ENCODE measurements at places on chromosomes 1 and 21.

GRCh38 chr21:29557200-29557599 is 258.5 kb downstream of the BACH1 start:
- DNase-seq: no peak

GRCh38 chr1:20978413-20978812 is 191.3 kb upstream of the HP1BP3 start:
- no peak for DNase-seq

DNA sequence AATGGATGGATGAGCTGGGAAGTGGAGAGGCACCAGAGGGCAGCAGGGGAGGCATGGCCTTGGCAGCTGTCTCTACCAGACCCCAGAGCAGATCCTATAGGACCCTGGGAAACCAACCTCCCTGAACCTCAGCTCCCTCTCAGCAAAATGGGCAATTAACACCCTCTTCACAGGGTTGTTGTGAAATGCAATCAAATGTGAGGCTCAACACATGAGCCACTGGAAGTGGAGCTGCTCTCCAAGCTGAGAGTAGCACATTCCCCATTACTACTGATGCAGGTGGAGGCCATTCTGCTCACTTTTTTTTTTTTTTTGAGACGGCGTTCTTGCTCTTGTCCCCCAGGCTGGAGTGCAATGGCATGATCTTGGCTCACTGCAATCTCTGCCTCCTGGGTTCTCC is 6.5 kb upstream of the SYNC start:
- DNase-seq: no peak

DNA sequence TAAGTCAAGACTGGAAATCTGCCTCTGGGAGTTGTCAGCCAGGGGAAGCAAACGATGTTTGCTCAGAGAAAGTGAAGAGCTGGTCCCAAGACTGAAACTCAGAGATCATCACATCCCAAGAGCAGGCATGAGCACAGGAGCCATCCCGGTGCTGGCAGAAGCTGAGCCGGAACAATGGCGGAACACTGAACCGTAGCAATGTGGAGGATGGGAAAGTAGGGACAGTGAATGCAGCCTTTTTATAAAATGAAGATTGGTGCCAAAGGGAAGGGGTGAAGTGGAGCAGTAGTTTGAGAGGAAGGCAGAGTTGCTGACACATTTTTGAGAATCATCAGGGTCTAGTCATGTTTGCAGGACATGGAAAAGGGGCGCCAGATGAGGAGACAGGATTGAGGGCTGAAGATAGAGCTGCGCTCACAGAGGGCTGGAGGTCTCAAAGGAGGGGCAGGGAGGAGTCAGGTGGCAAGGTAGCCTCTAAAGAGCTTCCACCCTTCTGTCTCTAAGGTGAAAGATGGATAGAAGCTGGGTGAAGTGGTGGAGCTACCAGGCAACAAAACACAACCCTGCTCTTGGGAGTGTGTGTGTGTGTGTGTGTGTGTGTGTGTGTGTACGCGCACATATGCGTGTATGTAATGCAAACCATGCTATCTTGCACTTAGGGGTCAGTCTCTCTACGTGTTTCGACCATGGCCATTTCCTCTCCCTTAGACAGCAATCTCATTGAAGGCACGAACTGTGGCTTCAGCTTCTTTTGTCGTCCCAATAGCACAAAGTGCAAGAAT is 94.3 kb upstream of the IRF2BP2 start:
- no peak for DNase-seq

GRCh38 chr1:74463333-74463988 is 49.0 kb downstream of the LRRC53 start:
- no peak for DNase-seq

DNA sequence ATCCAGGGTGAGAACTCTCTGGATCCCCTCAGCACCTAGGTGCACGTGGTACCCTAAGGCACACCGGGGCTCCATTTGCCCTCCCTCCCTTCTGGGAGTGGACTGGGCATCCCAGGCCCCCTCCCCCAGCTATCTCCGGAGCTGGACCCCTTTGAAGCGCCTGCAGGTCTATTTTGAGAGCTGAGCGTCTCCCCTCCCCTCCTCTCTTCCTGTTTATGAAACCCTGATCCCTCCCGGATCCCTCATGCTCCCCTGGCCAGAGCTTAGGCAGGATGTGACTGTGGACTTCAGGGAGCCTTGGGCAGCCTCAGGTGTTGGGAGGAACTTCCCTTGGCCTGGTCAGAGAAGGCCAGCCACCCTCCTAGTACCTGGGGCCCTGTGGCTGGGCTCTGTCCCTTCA is 10.2 kb downstream of the RPS6KA1 start:
- DNase-seq: no peak

GRCh38 chr21:30234643-30235042 is 18.7 kb upstream of the CLDN8 start:
- DNase-seq: no peak

- DNase-seq: no peak
Measured at GRCh38 chr1:228118040-228118439, 8.9 kb upstream of the MRPL55 start.

- no peak for DNase-seq
Measured at GRCh38 chr1:155093911-155094621, 15.4 kb downstream of the EFNA3 start.
